ENCODE measurements at places on chromosomes 1 and 21. TPM values are rescaled to one million over a fixed set of nuclear protein-coding genes. Genes with fewer than 3 reads are reported as not detected.

GRCh38 chr1:115324649-115325420 lies 13.2 kb downstream of the NGF start:
- DNase-seq: no peak

DNA sequence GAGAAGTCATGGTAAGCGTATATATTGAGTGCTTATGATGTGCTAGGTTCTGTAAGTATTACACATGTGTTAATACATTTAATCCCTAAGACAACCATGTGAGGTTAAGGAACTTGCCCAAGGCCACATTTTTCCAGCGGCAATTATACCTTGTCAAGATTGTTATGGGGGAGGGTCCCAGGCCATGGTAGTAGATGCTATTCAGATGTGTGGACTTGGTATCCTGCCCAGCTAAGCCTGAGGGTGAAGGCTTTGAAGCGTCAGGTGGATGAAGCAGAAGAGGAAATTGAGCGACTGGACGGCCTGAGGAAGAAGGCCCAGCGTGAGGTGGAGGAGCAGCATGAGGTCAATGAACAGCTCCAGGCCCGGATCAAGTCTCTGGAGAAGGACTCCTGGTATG lies 3.6 kb upstream of the TUFT1 start:
- DNase-seq: no peak

DNA sequence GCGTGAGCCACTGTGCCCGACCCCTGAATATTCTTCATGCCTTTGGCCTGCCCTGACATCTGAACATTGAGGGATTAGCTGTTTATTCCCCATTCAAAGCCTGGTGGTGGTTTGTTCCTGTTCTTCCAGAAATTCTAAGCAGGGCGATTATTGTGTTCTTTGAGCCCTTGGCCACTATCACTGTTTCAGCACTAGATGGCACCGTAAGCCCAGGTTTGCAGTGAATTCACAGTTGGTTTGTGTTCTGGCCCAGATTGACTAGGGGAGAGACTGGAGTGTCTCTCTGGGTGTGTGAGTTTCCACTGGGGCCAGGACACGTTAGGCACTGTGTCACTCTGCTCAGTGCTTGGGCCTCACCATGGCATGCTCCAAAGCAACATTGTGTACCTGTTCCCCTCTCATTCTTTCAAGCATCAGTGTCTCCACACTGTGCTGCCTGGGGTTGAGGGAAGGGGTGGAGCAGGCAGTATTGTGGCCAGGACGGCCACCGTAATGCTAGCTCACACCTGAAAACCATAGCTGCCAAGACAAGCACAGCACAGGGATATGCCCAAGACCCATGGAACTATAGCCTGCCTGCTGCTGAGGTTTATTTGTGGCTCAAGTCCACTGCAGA lies 52.7 kb downstream of the PKN2 start:
- peak; percentile 66 for DNase-seq

- DNase-seq: no peak
These were observed 99.3 kb downstream of the GLUL start for GRCh38 chr1:182292193-182292741.

GRCh38 chr1:47402591-47402990 lies 13.5 kb upstream of the FOXE3 start:
- DNase-seq: no peak

GRCh38 chr21:43842742-43843141 lies 22.3 kb upstream of the AGPAT3 start:
- DNase-seq: no peak

GRCh38 chr1:19405195-19405760 lies 80.1 kb downstream of the CAPZB start:
- no peak for DNase-seq

DNA sequence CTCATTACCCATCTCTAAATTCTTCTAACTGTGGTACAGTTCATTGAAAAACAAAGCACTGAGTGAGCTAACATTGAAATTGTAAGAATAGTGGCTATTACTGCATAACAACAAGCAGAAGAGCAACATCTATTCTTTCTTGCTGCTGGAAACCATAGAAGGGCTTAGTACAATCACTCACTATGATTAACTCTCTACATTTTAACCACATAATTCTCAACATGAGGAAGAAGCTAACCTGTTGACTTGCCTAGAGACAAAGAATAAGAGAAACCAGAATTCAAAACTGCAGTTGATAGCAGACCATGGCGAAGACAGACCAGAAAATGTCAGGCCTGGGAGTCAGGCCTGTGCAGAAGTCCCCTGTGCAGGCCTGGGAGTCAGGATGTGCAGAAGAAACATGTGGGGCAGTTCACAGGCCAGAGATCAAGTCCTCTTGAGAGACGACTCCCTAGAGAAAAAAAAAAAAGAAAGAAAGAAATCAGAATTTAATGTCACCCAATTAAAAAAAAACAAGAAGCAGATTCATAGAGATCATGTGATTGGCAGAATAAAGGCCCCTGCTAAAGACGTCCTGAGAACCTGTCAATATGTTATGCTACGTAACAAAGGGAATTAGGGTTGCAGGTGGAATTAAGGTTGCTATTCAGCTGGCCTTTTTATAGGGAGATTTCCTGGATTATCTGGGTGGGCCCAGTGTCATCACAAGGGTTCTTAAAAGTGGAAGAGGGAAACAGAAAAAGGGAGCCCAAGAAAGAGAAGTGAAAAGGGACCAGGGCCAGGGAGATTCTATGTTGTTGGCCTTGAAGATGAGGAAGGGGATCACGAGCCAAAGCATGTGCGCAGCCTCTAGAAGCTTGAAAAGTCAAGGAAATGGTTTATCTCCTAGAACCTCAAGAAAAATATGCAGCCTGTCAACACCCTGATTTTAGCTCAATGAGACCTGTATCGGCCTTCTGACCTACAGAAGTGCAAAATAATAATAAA lies 94.9 kb downstream of the MRPL39 start:
- DNase-seq: no peak

DNA sequence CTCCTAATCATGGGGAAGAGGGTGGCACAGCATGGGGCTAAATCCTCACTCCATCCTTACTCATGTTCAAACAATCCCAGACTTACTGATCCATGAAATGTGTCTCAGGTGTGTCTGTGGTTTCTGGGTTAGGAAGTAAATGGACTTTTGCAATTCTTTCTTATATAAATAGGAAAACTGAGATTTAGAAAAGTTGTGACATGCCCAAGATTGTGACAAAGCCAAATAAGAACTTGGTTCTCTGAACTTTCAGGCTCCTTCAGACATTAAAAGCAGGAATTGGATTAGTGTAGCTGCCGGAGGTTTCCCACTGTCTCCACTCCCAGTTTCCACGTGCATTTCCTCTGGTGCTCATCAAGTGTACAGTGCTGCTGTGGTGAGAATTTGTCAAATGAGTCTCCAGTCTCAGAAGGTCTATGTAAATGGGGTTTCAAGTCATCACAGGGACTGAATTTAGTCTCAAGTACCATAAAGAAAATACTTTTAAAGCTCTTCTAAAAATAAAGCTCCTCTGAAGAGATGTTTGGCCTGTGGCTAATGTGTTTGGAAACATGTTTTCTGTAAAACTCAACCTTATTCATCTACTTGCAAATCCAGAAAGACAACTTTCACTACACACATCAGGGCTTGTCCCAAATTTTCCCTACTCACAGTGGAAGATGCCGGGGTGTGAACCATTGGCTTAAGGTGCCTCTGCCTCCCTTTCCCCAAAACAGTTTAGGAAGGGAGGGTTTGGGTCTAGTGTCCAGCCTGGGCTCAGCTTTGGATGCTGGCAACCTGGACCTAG lies 115.2 kb downstream of the NGF start:
- no peak for DNase-seq

- no peak for DNase-seq
These were observed 561 bp downstream of the KIF2C start for GRCh38 chr1:44740179-44740617.

GRCh38 chr1:205294175-205294917 lies 27.2 kb downstream of the NUAK2 start:
- no peak for DNase-seq

- no peak for DNase-seq
These were observed 156.3 kb downstream of the C1orf94 start for GRCh38 chr1:34332996-34333395.

- no peak for DNase-seq
These were observed 20.7 kb upstream of the POFUT2 start for GRCh38 chr21:45308194-45309068.

DNA sequence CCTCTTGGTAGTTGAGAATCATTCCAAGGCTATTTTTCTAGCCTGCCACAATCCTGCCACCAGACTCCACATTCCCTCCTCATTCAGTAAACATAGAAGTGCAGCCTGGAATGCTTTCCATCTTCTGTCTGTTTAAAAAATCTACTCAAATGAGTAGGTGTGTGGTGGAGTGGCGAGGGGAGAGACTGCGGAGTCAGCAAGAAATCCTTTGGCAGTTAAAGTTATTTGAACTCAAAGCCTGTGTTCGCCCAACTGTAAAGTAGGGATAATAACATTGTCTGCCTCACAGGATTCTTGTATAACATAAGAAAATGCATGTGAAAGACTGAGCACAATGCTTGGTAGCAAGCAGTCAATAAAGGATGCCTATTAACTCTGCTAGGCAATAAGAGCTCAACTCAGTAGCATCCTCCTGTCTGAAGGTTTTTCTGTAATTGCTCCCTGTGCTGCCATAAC lies 22.2 kb upstream of the DPT start:
- DNase-seq: no peak

- DNase-seq: no peak
These were observed 513.0 kb downstream of the PTPRC start for GRCh38 chr1:199151634-199152425.

DNA sequence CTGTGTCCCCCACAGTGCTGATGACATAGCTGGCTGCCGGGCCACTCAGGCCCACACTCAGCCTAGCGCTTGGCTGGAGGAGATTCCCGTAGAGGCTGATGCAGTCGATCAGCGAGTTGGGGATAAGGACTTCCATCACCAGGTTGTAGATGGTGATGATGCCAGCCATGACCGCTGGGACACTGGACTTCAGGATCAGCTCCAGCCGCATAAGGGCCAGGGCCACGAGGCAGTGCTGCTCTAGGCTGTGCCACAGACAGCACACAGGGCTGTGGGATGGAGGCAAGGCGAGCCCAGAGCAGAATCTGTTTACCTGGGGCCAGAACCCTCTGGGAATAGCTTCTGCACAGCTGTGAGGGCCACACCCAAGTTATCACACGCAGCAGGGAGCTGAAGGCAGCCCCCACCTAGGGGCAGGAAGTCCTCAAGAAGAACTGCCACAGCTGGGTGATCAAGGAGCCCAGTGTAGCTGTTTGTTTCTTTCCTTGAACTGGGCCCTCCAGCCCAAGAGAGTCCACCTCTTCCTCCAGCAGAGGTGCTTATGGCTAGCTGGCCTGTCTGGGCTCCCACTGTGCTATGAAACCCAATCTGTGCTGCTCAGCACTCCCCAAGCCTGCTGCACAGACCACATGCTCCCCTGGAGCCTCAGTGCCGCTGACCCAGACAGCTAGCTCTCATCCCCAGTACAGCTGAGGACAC lies 6.2 kb downstream of the SLC2A1 start:
- DNase-seq: no peak

DNA sequence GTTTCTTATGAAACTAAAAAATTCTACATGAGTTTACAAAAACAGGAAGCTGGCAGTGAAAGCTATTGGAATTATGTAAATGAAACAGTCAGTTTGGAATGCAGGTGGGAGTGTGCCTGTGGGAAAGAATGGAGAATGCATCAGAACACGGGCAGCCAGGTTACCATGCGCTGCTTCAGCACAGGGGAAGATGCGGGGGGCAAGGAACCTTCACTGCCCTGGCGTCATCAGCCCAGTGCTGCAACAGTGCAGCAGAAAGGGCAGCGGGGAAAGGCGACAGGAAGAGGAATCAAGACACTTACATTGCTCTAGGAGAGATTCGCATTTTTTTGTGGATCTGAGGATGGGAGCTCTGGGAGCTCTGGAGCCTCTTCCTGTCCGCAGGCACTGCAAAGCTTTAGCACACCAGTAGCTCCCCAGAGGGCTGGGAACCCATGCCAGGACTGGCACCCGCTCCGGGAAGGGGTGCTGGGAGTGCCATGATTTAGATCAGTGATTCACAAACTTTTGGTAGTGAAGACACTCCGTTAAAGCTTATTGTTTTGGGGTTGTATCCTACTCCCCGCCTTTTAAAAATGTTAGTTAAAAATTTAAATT lies 64.1 kb upstream of the WDR26 start:
- DNase-seq: peak; percentile 59

DNA sequence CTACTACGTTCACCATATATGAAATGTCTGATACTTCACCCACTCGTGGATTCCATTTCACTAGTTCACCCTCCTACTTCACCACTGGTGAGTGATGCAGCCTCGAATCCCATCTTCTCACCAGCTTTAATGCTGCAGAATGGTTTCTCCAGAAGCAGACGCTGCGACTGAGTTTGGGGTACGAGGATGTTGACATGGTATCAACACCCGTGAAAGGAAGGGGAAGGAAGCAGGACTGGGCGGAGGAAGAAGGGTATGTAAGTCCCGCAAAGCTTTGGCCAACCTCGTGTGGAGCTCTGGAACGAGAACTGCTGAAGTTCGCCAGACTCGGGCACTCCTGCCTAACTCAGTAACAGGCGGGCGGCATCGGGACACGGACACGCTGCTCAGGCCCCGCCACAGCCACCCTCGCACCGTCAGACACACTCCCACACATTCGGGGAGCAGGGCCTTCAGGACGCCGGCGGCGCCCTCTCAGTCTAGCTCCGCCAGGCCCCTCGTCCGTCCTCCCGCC lies 833 bp upstream of the DIP2A start:
- peak; percentile 21 for DNase-seq

DNA sequence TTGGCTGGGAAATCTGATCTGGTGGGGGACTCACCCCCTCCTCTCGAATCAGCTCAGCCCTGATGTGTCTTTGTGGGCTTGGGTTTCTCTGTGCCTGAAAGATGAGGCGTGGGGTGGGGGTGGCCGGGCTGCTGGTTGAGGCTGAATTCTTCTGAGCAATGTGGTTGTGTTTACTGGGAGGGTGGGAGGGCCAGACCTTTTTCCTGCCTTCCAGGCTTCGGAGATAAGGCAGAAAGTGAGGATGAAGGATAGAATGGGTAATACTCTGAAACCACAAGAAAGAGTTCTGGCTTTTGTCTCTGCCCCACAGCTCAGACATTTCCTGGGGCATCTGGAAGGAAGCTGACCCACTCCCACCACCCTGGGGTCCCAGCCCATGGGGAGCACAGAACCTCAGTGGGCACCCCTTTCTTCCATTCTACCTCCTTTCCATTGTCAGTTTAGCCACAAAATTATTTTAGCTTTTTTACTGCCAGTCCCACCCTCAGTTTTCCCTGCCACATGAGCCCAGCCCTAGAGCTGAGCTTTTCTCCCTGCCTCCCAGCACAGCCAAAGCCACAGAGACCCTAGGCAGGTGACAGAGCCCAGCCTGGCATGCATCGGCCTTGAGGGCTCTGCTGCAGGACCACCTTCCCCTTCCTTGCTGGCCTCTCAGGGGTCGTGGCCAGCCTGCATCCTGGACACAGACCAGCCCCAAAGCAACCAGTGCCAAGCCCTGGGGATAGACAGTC lies 11.2 kb downstream of the ALX3 start:
- no peak for DNase-seq

Gene LAMC2
- total RNA-seq: 498 TPM

Gene GPA33
- total RNA-seq: not detected

Gene PTPN22
- total RNA-seq: 0.24 TPM

Gene BNIPL
- total RNA-seq: 1.2 TPM

Gene THEM5
- not detected for total RNA-seq

Gene CACYBP
- 299 TPM for total RNA-seq
